Foreskin keratinocyte (primary cell): ENCODE measurements at places on chromosomes 6 and 20. TPM values are rescaled to one million over a fixed set of nuclear protein-coding genes. Genes with fewer than 3 reads are reported as not detected.

The PGC gene
- not detected in 2 replicates for polyA plus RNA-seq

DNA sequence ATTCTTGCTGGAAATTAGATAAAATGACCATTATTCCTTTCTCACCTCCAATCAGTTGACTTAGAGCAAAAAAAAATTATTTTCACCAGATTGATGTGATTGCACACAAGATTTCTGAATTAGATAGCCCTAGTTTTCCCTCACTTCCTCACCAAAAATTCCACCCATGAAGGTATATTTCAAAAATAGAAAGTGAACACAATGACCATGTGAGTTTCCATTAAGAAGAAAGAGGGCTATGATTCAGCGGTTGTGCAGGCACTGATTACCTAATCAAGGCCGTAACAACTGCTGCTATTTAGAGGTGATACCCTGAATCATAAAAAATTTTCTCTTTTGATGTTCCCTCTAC, 19.5 kb upstream of the RALGAPA2 start:
- DNase-seq, result peak; percentile 39

The CPNE5 gene
- 0.08 TPM in 1 of 2 replicates, not detected in the other for polyA plus RNA-seq

DNA sequence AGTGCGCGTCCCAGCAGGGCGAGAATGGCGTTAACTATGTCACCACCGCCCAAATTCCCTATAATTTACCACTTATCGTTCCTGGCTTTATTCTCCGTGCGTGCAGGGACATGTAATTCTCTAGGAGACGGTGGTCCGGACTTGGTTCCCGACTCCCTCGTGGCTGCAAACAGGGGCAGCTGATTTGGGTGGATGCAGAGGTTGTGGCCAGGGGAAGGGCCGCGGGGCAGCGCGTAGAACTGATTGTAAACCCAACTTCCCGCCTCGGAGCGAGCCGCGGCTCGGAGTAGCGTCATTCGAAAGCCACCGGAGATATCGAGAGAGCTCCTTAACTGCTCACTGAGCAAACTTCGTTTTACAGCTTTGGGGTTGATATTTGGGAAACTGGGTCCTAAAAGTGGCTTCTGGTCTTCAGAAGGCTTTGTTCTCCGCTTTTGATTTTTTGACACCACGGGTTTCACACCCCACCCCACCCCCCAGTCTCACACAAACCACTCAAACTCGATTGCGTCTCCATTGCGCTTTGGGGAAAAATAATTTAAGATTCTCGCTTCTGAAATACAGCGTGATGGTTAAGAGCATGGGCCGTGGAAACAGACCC, 17.5 kb upstream of the ZSCAN9 start:
- peak; percentile 38 for DNase-seq

GRCh38 chr20:18436847-18437246, 30.0 kb downstream of the DZANK1 start:
- DNase-seq, result no peak

The RAD21L1 gene
- not detected in 2 replicates for polyA plus RNA-seq

- no peak for DNase-seq
Measured at GRCh38 chr6:34143884-34144580, 1.9 kb downstream of the GRM4 start.

The DLL1 gene
- polyA plus RNA-seq, result 5.8 and 11.3 TPM in 2 replicates

DNA sequence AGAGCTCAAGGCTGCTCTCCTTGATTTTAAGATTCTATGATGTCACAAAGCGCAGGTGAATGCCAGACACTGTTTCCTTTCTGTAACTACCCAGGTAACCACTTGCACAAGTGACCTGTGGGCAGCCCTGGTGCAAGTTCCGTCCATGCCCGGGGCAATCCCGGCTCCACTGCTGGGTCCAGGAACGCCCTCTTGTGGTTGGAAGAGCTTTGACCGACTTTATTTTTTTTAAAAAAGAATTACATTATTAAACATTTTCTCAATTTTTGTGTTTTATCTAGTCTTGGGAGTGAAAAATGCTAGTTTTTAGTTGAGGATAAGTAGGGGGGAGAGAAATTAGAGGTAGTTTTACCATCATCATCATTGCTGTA, 695.2 kb downstream of the QKI start:
- no peak for DNase-seq
